ENCODE measurements at places on chromosomes 5 and 9.
A peak's percentile ranks its signal among the peaks of the same experiment; 100 is the strongest.

- no peak for DNase-seq
These were observed 64.0 kb downstream of the SECISBP2 start for GRCh38 chr9:89382026-89382986.

DNA sequence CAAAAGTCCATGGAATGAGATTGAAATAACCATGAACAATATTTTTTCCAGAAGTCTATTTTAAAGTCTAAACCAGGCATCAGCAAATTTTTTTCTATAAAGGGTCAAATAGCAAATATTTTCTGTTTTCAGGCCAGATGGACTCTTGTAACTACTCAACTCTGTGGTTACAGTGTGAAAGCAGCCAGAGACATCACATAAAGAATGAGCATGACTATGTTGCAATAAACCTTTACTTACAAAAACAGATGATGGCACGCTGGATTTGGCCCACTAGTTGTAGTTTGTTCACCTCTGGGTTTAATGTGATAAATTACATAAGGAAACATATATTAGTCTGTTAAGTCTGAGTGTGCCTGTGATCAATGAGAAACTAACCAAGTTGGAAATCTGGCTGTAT lies 319.2 kb downstream of the TRPM3 start:
- no peak for DNase-seq

DNA sequence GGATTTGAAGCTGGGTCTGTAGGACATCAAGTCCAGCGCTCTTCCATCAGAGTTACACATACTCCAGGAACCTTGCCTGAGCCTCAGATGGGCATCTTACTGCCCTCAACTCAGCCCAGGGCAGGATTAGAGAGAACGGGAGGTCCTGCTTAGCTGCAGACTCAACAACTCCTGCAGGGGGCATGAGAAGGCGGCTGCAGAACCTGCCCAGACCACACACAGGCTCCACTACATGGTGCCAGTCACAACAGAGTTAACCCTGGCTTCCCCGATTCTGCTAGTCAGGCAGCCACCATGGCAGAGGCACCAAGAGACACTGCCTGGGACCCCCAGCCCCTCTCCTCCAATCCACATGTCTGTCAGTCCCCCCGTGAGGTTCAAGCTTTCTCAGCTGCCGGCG lies 23.9 kb upstream of the CPLX2 start:
- DNase-seq, result no peak

GRCh38 chr5:126939887-126940286 lies 90.5 kb downstream of the MARCHF3 start:
- no peak for DNase-seq

- no peak for DNase-seq
These were observed 413.4 kb downstream of the ANXA1 start for GRCh38 chr9:73565026-73565425.

DNA sequence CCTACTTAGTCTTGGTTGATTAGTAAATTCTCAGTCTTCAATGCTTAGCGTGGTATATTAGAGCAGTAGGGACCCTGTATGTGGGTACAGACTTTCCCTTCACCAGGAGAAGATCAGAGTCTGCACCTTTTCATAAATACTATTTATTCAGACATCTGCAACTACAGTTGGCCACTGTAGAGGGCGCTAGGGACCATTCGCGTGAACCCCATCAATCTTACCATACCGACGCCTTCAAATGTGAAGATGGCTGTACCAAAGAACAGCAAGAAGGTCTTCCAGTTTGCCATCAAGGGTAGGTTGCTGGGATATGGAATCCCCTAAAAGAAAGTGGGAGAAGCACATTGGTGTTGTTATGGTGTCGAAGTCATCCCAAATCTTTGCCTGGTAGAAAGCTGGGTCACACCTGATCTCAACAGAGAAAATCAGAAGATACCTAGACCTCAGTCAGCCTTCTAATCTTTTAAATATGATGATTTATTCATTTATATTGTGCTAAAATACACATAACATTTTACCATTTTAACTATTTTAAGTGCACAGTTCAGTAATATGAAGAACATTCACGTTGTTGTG lies 19.1 kb downstream of the SLC36A3 start:
- peak; percentile 6 for DNase-seq

DNA sequence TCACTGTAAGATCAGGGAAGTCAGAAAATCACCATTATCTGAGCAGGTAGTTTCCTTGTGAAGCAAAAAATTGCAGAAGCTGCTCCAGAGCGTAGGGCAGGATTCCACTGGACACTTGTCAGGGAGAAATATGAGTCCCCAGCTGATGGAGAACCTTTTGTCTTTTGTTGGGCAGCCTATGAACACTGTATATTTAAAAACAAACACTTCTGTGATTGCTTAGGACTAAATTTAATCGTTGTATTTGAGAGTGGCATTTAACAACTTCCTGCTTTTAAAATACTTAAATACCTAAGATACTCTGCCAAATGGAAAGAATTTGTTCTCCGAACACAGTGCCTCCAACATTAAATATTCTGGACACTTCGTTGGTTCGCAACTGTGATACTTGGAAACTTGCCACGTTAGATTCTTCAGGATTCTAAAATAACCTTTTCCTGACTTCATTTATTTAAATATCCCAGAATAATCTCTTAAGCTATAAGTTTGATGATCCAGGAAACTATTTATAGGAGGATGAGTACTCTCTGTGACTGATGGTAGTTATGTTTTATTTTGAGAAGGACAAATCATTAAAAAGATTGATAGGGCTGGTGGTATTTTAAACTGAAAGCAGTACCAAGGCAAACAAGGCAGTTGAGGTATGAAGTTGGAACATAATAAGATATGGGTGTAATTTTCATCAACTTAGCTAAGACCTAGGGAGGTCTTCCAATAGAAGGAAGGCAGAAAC lies 2.7 kb upstream of the HSPA4 start:
- no peak for DNase-seq

DNA sequence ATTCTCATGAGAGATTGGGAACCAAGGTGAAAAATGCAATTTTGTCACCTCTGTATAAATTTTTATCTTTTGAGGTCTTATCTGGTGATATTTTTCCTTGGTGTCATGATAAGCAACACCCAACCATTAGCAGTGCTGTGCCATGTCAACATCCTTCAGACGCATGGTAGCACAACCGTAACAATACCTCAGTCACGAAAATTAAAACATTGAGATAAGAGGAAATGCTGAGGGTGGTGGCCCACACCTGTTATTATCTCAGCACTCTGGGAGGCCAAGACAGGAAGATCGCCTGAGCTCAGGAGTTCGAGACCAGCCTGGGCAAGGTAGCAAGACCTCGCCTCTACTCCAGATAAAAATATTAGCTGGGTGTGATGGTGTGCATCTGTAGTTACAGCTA lies 32.7 kb downstream of the SLC46A2 start:
- DNase-seq, result no peak

- DNase-seq, result no peak
These were observed 24.6 kb upstream of the APBA1 start for GRCh38 chr9:69696802-69697201.

DNA sequence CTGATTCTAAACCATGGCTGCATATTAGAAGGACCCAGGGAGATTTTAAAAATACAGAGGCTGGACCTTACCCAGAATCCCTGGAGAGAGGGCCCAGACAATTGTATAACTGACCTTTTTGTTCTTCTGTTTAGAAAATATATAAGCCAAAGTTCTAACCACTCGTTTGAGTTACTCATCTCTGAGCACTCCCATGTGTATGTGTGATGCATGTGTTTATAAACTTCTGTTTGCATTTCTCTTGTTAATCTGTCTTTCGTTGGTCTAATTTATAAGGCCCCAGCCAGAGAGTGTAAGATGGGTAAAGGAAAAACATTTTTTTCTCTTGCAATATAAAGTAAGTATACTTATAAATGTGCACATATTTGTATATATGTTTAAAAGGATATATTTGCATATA lies 443.9 kb downstream of the ZNF608 start:
- no peak for DNase-seq

DNA sequence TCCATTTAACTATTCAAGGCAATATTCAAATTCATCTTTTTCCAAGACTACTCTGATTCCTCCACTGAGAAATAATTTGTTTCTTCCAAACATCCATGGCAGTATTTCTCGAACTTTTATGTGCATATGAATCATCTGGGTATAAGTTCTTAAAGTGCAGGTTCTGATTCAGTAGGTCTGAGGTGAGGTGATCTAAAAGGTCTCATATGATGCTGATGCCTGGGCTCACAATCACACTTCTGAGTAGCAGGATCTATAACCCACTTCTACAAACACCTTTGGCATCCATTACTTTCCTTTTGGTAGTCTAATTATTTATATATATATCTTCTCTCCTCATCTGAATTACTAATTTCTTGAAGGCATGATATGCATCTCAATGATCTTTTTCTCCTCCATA lies 7.2 kb downstream of the ERP44 start:
- no peak for DNase-seq

DNA sequence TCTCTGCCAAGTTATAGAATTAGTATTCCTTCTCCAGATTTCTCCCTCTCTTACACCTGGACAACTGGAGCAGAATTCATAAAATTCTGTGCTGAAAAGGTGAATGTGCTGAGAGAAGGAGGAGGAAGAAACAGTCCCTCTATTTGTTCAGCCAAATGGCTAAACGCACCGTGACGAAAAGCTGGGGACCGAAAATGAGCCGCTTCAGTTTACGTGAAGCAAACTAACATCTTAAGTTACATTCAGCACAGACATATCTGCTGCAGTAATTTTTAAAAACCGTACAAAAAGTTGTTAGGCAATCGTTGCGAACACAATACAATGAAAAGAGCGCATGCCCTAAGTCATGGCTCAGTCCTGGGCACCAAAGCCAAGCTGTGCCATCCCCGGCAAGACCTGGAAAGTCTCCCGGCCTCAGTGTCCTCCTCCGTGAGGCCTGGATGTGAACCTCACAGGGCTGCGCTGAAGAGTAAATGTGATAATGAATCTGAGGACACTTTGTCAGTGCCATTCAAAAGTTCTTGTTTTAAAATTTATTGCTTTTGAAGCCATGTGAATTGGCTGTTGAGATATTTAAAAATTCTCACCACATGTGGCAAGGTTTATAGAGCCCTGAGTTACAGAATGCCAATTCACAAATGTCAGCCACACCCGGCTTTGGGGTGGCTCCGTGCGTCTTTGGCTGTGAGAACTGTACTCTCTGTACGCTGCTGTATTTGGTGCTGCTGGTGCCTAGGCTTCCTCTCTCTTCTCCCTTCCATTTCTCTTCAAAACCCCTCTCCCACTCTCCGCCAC lies 46.3 kb downstream of the FAM240B start:
- DNase-seq, result no peak
